NCI-H1105 (cell line): ENCODE measurements at places on chromosomes 7 and 10.

GRCh38 chr7:13742811-13743210 lies 246.7 kb downstream of the ETV1 start:
- peak; percentile 34 for DNase-seq

- no peak for DNase-seq
Measured at GRCh38 chr7:24591152-24591551, 17.9 kb downstream of the PALS2 start.

DNA sequence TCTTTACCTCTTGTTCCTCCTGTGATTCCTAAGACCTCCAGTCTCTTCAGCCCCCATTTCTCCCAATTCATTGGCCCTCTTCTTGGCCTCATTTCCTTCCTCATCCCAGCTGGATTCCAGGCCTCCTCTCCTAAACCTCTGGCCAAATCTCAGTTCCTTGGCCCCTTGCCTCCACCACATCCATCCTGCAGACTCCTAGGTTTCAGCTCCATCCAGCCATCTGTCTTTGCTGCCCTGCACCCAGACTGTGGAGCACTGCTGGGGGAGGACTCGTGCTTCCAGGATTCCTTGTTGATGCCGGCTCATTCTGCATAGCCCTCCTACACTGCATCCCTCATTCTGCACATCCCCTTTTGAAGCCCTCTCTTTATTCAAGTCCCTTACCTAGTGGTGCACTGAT lies 6.7 kb downstream of the PLAC9 start:
- DNase-seq = no peak

DNA sequence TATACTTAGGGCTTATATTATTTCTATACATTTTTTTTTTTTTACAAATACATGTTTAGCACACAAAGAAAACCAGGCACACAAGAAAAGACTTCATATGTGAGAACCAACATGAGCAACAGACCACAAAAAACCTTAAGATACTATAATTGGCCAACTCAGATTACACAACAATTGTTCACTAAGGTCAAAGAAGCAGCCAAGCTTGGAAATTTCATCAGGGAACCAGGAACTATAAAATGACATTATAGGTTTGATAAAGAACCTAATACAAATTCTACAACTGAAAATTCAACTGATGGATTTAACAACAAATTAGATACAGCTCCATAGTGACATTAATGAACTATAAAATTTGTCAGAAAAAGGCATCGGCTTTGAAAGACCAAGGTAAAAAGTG lies 4.4 kb upstream of the LUC7L2 start:
- DNase-seq = no peak

DNA sequence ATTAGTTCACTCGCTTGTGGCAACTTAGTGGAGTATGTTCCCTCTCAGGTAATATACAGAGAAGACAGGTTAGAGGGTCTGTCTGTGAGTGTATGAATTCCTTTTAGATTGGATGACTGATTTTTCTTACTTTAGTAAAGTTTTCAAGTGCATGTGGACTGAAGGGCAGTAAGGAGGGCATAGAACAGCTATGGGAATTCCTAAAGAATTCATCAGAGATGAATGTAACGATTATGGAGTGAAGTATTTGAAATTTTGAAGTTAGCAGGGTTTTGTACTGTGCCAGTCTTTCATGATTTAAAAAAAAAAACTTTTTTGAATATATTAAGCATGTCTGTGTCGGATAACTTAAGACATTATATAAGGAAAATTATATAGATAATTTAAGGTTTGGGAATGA lies 15.5 kb downstream of the MAPK8 start:
- no peak for DNase-seq

GRCh38 chr7:92840316-92840715 lies 3.9 kb upstream of the CDK6 start:
- DNase-seq = no peak

DNA sequence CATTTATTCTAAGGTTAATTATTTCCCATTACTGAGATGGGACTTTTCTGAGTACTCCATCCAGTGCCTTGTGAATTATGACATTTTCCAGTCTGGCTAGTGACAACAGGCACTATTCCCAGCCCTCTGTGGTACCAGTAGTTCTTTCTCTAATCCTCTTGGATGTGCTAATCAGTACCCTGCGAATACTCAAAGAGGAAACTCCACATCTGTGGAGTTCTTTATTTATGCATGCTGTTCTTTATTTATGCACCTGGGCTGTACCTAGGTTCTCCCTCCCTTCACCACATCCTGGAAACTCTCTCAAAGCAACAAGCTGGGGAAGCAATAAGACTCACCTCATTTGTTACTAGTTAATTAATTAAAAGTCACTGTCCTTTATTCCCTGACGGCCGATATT lies 83.5 kb downstream of the TSPAN12 start:
- DNase-seq = no peak

- no peak for DNase-seq
Measured at GRCh38 chr7:37684927-37685326, 1.4 kb downstream of the GPR141 start.

- no peak for DNase-seq
Measured at GRCh38 chr10:25047591-25048301, 31.3 kb downstream of the THNSL1 start.

- DNase-seq = no peak
Measured at GRCh38 chr7:134419875-134420274, 39.0 kb downstream of the AKR1B1 start.

DNA sequence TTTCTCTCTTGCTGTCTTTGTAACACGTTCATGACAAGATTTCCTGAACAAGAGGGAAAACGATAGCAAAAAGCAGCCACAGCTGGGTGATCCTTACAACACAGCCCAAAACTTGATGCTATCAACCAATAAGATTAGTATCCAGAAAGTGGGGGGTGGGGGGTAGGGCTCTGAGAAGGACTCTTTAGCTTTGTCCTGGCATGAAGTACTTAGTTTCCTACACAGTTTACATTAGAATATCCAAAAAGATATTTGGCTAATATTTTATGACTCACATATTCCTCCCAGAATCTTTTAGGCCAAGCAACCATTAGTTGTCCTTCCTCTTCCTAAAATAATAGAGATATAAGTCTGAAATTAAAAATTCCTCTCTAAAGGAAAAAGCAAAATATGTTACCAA lies 22.9 kb upstream of the LRRC17 start:
- no peak for DNase-seq

- DNase-seq = no peak
Measured at GRCh38 chr7:44564606-44565005, 9.1 kb downstream of the DDX56 start.

GRCh38 chr10:121683816-121684215 lies 85.6 kb upstream of the FGFR2 start:
- DNase-seq = no peak

- no peak for DNase-seq
Measured at GRCh38 chr10:49649294-49649693, 30.2 kb upstream of the C10orf53 start.

- DNase-seq = no peak
Measured at GRCh38 chr10:13809427-13809826, 222.7 kb downstream of the PRPF18 start.

DNA sequence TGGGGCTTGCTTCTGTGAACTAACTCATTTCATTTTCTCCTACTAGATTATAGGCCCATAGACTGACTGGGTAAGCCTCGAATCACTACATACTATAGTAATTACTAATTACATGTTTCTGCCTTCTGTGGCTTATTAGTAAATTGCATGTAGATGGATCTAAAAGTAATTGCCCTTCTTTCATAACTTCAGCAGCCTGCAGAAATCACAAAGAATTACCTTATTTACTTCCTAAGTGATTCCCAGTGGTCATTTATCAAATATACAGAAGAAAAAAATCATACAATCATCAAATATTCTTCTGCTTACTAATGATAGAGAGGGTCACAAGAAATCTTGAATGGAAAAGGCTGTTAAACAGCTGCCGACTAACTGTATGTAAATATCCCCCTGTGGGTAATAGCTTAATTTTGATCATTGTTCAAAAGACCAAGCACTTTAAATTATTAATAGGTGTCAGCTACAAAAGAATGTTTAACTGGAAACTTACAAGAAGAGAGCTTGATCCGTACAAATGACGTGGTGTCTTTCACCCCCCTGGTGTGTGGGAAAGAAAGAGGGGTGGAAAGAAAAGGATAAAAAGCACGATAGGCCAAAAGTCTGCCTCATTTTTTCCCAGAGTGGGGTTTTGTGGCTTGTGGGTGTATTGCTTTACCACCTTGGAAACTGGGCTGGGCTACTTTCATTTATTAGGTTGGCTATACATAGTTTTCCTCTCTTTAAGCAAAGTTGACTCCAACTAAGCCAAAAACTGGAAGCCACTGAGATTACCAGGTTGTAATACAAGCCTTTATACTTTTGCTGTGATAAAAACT lies 361.8 kb upstream of the ZMIZ1 start:
- no peak for DNase-seq

DNA sequence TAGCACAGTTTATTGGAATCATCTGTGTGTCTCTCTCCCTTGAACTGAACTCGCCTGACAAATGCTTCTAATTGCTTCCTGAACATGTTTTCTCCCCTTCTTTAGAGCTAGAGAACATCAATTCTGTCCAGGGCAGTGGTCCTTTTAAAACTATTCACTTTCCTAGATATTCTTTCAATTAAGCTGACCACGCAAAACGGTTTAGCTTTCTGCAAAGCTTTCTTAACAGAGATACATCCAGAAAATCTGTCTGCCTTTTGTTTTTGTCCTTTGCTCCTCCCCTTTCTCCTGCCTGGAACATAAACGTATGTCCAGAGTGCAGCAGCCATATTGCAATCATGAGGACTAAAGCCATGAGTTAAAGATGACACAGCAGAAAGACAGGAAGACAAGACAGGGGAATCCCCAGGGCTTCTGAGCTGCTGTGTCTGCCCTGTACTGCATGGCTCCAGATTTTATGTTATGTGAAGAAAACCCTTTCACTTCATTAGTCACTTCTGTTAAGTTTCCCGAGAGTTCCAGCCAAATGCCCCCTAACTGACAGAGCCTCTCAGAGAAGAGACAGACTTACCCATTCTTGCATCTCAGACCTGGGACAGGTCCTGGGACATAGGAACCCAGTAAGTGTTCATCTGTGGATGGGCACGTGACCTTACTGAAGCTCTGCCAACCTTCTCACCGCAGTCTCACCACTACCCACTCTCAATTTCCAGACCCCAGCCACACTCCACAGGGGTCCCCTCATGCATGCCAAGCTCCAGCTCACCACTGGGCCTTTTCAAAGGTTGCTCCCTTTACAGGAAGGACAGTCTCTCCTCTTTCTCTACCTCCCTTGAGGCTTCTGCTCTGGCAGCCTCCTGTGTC lies 35.0 kb upstream of the CPXM2 start:
- no peak for DNase-seq

DNA sequence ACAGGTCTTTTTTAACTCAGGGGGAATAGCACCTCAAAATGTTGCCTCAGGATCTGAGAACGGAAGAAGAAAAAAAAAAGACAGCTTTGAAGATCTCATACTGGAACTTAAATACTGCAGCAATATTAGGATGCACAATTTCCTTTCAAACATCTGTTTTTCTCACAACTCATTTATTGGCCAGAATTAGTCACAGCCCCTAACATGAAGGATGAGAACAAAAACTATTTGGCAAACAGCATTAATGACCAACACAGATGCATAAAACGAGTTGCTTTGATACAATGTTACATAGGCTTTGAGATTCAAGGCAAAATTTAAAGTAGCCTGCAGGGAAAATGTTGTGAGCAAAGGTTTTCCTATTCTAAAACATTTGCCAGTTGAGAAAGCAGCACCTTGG lies 36.5 kb downstream of the JMJD1C start:
- DNase-seq = no peak

GRCh38 chr10:118977022-118977599 lies 52.4 kb upstream of the NANOS1 start:
- no peak for DNase-seq

- no peak for DNase-seq
Measured at GRCh38 chr10:131731780-131732630, 168.8 kb upstream of the PPP2R2D start.

GRCh38 chr10:93573051-93573909 lies 6.8 kb downstream of the FFAR4 start:
- DNase-seq = no peak

DNA sequence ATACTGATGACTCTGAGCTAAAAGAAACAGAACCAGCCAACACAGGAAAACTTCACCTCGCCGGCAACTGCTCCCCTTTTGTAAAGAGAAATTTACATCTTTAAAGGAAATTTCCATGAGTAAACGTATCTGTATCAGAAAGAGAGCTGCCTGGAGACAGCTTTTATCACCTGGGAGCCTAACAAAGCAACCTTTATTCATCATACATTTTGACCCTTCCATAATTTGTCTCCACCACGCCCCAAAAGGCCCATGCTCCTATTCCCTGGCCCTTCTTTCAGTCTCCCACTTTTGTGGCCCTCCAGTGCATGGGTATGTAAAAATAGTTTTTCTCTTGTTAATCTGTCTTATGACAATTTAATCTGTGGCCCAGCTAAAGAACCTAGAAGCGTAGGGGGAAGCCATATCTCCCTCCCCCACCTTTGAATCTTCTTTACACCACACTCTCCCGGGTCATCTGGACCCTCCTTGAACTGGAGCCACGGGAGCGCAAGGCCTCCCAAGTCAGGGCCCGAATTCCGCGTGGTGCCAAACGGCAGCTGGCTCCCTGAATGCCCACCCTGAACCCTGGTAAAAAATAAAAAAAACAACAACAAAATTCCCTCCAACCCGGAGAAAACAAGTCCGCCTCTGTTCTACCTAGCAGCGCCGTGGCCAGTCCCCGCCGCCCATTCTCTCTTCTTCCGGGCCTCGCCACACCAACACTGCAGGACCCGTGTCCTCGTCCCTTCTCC lies 15.4 kb upstream of the FKBP9 start:
- no peak for DNase-seq

- DNase-seq = no peak
Measured at GRCh38 chr10:98417481-98417959, 2.5 kb upstream of the PYROXD2 start.

DNA sequence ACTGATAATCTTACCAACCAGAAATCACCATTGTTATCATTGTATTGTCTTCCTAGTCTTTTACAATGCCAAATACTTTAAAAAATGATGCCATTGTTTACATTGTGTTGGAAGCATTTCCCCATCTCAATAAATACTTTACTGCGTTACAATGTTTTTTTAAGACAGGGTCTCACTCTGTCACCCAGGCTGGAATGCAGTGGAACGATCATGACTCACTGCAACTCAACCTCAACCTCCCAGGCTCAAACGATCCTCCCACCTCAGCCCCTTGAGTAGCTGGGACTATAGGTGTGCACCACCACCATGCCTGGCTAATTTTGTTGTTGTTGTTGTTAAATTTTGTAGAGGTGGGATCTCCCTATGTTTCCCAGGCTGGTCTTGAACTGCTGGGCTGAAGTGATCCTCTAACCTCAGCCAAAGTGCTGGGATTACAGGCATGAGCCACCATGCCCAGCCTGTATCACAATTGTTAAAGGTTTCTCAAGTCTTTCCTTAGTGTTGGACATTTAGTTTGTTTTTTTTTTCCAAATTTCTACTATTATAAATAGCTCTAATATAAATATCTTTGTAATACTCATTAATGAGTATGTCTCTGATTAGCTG lies 13.5 kb downstream of the LRMDA start:
- no peak for DNase-seq

- no peak for DNase-seq
Measured at GRCh38 chr7:1095621-1096155, 7.8 kb downstream of the GPER1 start.

- no peak for DNase-seq
Measured at GRCh38 chr10:31753681-31754080, 174.9 kb downstream of the ARHGAP12 start.
